Glomerular endothelial cell (primary cell): ENCODE measurements at places on chromosomes 7 and 10. TPM values are rescaled to one million over a fixed set of nuclear protein-coding genes. Genes with fewer than 3 reads are reported as not detected.

LRRC17 gene
- 34.6 and 71.4 TPM in 2 replicates for total RNA-seq

IDI2 gene
- total RNA-seq: not detected in 2 replicates

CLEC2L gene
- not detected in 2 replicates for total RNA-seq

MOGAT3 gene
- total RNA-seq: not detected in 2 replicates

CPA2 gene
- not detected in 2 replicates for total RNA-seq

ABCB1 gene
- total RNA-seq: 1.3 and 3.7 TPM in 2 replicates

GRCh38 chr7:101884671-101885596 lies 67.5 kb downstream of the CUX1 start:
- DNase-seq: no peak

DNA sequence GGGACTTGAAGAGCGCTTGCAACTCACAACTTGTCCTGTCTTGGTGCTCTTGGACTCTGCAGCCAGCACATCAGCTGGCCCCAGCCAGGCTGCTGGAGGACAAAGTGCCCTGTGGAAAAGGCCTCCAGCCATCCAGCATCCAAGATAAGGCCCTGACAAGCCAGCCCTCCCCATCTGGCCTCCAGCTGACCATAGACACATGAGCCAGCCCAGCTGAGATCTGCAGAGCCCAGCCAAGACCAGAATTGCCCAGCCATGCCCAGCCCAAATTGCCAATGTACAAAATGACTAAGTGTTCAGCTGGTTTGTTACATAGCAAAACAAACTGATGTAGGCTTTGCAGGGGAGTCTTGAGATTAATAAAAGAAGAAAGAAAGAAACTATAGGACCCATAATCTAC lies 36.0 kb upstream of the FRMD4A start:
- DNase-seq: no peak

GRCh38 chr7:155848691-155849669 lies 36.7 kb upstream of the SHH start:
- no peak for DNase-seq

DNA sequence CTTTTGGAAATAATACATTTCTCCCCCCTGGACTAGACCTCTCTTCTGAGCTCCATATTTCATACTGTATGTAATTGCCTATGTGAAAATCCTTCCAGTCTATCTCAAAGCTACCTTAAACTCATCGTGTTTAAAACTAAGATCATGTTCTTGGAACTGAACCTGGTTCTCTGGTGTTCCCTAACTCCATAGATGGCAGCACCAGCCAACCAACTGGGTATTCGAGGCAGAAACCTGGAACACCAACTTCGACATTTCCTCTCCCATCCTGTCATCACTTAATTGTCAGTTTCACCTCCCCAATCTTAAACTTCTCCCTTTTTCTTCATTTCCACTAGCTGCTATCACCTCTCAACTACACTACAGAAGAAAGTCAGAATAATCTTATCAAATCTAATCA lies 87.0 kb downstream of the ANKIB1 start:
- no peak for DNase-seq

DNA sequence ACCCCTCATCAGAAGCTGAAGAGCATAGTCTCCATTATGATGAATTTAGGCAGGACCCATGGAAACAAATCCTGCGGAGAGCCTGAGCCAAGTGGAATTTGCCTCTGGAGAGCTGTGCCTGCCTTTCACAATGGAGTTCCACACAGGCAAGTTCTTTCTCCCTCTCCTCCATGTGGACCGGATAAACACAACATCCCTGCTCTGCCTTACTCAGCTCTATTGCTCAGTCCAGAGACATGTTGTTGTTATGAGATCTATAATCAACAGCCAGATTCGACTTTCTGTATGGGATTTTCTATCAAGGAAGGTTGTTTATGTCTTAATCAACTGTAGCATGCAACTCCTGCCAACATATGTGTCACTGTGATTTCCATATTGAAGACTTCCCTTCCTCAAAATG lies 59.5 kb upstream of the ELMO1 start:
- no peak for DNase-seq

DNA sequence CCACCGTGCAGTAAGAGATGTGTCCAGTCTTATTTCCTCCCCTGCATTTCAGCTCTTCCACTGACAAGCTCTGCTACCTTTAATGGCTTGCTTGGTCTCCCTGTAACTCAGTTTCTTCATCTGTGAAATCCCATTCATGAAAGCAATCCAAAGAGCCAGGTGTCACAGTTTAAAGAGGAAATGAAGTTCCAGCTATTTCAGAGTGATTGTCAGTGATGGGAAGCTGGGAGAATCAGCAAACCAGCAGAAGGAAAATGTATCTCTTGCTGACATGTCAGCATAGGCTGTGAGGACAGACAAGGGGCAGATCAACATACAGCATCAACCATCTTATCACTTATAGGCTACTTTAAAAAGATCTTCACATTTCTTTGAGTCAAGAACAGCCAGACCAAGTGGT lies 445.3 kb downstream of the ADRA2A start:
- DNase-seq: no peak

DNA sequence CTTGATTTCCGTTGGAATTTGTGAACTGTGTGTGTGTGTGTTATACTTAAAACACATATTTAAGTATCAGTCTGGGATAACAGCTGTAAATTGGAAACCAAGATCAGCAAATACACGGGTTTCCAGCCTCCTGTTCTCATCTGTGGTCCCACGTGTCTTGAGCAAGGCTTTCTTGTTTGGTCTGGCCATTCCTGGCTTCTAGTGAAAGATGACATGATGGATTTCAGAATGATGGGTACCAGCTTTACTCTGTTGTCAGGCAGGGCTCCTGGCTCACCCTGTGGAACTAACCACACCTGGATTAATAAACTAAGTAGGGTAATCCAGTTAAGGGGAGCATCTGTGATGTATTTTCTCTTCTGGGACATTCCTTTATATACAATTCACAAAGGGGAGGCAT lies 346.2 kb upstream of the AOAH start:
- no peak for DNase-seq

- no peak for DNase-seq
Measured at GRCh38 chr7:81206217-81206616, 287.4 kb upstream of the SEMA3C start.

DNA sequence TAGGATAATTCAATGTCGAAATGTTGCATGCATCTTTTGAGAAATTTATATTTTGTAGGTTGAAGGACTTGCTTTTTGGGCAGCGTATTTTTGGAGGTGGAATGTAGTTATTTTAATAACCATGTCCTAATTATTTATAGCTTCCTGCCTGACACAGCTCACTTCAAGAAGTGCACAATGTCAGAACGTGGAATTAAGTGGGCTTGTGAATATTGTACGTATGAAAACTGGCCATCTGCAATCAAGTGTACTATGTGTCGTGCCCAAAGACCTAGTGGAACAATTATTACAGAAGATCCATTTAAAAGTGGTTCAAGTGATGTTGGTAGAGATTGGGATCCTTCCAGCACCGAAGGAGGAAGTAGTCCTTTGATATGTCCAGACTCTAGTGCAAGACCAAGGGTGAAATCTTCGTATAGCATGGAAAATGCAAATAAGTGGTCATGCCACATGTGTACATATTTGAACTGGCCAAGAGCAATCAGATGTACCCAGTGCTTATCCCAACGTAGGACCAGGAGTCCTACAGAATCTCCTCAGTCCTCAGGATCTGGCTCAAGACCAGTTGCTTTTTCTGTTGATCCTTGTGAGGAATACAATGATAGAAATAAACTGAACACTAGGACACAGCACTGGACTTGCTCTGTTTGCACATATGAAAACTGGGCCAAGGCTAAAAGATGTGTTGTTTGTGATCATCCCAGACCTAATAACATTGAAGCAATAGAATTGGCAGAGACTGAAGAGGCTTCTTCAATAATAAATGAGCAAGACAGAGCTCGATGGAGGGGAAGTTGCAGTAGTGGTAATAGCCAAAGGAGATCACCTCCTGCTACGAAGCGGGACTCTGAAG lies 620 bp downstream of the ZRANB1 start:
- DNase-seq: no peak

- DNase-seq: no peak
Measured at GRCh38 chr7:31663072-31663471, 23.9 kb upstream of the PPP1R17 start.

DNA sequence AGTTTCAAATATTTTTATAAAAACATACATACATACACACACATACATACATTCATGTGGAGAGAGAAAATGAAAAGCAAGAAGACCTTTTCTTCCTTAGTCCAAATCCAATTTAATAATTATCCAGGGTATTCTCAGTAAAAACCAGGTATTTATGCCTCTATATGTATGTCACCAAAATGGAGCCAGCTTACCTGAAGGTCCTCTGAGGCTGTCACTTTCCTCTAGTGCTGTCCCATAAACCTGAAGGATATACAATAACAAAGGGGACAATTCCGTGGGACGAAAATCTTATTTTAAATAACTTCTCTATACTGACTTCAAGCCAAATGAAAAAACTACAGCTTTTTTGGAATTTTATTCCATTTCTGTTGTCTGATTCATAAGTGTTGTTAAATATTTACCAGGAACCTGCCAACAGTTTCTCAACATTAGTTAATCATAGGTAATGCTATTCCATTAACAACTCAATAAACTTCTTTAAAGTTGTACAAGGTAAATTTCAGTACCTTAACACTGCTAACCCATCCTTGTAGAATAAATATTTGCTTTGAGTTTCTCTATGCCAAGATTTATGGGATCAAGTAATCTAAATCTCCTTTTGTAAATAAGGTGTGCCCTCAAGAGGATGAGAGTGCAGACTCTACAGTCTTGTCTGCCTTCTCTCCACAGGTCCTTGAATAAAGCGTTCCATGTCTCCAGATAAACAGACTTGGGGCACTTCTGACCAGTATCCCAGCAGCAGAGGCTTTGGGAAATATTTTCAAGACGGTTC lies 260.3 kb downstream of the AHR start:
- no peak for DNase-seq

DNA sequence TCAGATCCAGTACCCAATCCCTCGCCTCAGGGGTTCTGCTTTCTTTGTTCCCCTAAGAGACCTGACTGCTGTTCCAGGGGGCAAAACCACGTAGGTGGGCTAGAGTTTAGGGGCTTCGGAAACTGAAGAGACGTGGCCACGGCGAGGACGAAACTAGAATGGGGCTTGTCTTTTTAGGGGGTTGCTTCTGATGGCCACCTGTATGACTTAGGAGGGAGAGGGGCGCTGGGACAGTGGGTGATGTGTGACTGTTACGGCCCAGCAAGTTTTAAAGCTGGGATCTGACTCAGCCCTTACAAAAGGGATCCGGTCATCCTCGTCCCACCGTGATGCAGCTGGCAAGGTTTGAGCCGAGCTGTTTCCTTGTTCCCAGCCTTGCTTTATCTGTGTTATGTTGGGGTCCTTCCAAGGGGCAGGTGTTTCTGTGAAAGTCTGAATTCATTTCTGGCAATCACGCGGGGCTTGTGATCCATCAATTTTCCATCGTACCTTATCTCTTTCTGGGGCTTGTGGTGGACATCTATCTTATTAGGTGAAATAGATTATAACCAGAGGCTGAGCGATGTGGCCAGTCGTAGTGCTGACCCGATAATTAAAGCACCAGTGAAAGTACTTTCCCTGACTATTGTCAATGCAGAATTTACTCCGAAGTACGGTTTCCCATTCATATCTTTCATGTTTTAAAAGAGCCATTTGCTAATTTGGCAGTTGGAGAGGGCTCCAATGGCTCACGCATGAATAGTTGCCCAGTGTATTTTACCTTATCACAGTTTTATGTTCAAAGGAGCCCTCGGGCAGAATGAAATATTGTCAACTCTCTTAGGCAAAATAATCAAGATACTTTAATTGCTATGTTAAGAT lies 830 bp downstream of the MET start:
- no peak for DNase-seq

DNA sequence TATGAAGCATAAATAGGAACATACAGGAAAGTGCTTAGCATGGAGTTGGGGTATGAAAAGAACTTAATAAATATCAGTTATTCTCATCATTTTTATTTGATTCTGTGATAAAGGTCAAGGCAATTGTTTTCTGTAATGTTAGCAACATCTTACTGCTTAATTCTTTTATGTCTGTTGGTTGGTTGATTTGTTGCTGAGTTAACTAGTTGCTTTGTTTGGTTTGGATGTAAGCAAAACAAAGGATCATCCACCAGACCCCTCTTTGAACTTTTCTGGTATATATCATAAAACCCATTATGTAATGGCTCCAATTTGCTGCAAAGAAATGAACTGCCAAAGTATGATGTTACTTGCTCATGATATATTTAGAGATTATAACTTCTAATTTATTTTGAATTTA lies 44.5 kb downstream of the CH25H start:
- DNase-seq: no peak

DNA sequence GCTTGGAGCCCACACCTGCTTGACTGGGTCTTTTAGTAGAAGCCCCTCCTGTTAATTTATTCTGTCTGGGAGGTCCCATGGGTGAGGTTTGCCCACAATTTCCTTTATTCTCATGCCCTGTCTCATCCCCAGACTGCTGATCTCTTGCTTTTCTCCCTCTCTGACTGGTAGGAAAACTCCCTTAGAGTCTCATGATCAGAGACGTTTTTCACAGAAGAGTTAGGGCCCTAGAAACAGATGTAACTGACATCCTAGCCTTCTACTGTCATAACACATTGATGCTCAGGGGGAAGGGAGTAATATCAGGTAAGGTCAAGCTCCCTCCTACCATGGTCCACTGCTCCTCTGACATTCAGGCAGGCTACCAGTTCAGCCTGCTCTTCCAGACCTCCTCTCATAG lies 43.7 kb upstream of the WASL start:
- no peak for DNase-seq

DNA sequence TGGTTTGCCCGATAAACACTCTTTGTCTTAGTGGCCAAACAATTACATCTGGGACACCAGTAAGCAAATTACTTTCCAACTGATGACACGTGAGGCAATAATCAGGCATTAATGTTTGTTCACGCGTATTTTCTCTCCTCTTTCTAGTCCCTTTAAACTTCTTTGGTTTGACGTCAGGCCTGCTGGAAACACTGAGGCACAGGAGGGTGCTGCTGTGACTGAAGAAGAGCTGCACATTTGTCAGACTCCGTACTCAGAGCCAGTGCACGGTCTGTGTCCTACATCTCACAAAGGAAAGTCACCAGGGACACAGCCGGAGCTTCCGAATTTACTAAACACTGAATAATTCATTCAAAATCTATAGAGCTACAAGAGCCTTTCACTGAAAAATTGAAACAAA lies 57.6 kb upstream of the ANAPC16 start:
- no peak for DNase-seq

- DNase-seq: no peak
Measured at GRCh38 chr10:6400821-6401465, 179.1 kb downstream of the PRKCQ start.

DNA sequence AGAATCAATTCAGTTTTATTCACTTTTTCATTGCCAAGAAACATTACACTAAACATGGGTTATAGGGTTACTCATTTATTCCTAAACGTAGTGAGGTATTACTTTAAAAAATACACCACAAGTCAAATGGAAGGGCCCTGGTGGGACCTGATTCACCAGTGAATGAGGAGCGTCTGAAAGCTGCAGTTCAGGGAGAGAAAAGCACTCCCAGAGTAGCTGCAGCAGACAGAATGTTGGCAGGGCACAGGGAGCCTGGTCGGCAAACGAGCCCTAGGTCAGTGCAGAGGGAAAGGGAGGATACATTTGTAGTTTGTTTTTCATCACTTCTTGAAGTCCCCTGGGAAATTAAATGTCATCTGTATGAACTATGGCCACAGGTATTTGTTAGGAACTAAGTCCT lies 361.7 kb upstream of the ETV1 start:
- DNase-seq: no peak
